HuH-7 (cell line): ENCODE measurements at places on chromosomes 5 and 9.
A peak's percentile ranks its signal among the peaks of the same experiment; 100 is the strongest.

- no peak for DNase-seq
Measured at GRCh38 chr5:163535290-163535689, 29.9 kb downstream of the MAT2B start.

GRCh38 chr9:129887334-129888292 is 52.4 kb downstream of the USP20 start:
- DNase-seq, result no peak

DNA sequence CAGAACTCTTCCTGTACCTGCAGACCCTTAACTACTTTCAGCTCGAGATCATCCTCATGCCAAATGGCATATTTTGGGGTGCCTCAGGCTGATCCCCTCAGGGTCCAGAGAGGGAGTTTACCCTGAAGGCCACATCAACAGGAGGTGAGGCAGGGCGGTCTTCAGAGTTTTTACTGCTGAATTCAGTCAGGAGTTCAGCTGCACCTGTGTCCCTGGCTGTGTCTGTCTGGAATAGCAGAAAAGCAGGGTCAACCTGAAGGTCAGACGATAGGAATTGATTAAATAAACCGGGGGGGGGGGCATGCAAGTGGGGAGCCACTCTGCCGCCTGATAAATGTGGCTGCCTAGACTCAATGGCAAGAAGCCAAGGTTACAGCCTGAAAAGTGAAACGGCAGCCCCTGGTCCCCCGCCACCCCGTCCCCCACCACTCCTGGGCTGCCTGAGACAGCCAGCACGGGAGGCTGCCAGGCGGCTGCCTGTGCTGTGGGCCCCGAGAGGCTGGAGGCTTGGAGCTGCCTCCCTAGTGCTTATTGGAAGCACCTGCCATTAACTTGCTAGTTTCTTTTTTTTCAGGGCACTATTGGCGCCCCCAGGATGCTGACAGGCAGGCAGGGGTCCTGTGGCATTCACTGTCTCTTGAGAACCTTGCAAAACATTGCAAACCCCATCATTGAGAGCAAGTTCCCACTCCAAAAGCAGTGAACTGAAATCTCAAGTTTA is 182.7 kb upstream of the PPP1R26 start:
- no peak for DNase-seq

DNA sequence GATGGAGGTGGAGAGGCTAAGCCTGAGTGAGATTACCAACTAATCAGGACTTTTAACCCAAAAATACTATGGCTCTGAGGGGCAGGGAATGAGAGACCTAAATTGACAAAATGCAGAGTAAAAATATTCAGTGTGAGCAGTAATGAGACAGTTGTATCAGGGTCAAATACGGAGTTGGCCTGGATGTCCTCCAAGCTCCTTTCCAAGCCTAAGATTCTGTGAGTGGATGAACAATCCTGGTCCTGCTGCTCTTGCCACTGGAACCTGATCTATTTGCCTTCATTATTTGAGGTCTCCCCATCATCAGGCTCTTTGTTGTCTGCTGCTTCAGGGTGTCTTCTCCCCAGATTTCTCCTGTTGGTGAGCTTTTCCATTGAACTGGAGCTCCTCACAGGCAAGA is 1.1 kb downstream of the PDCD1LG2 start:
- DNase-seq, result no peak

- no peak for DNase-seq
Measured at GRCh38 chr9:16516891-16517290, 353.6 kb downstream of the BNC2 start.

DNA sequence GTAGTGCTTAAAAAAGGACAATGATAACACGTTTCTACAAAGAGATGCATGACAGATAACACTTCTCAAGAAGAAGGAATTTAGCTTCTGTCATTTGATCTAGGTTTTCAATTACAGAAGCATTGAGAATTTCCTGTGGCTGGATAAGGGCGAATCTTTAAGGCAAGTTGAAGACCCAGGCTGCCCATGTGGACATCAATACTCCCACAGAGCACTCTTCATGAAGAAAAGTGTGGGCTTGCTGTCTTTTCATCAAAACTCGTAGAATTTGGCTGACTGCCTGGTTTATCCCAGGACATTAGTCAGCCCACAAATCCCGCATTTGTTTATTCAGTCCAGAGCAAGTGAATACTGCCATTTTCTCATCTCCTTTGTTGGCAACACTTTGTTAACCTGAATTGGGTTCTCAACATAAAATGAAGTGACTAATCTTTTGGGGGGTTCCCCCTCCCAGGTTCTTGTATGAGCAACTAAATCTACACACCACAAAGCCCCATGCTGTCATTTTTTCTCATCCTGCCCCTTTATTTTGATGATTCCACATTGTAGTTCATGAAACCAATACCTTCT is 43.4 kb upstream of the CDKN2B start:
- no peak for DNase-seq

DNA sequence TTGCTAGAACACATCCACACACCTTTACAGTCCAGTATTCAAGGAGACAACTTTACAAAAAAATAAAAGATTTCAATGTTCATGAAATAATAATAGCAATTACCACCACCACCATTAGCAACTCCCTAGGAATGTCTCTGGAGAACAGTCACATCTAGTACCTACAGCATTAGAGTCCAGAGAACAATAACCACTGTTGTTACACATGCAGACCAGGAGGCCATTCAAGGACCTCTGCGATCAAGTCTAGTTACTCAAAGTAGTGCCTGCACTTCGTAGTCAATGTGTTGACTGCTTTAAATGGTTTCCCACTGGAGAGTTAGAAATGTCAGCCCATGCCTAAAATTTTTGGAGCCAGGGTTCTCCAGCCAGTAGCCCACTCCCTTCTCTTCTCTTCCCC is 244.4 kb downstream of the DEPDC1B start:
- no peak for DNase-seq

- no peak for DNase-seq
Measured at GRCh38 chr5:132389585-132390286, 20.2 kb downstream of the SLC22A5 start.

GRCh38 chr9:21413624-21414023 is 4.7 kb downstream of the IFNA8 start:
- no peak for DNase-seq

GRCh38 chr9:68454579-68455334 is 85.9 kb downstream of the TMEM252 start:
- no peak for DNase-seq

- DNase-seq, result peak; percentile 84
Measured at GRCh38 chr9:131739959-131740648, at the start of gene RAPGEF1. RAPGEF1 (minus strand) TSS chr9:131740076; CDS start chr9:131739830, 246 bp downstream.

- DNase-seq, result no peak
Measured at GRCh38 chr9:110620726-110621125, 41.2 kb upstream of the SVEP1 start.

DNA sequence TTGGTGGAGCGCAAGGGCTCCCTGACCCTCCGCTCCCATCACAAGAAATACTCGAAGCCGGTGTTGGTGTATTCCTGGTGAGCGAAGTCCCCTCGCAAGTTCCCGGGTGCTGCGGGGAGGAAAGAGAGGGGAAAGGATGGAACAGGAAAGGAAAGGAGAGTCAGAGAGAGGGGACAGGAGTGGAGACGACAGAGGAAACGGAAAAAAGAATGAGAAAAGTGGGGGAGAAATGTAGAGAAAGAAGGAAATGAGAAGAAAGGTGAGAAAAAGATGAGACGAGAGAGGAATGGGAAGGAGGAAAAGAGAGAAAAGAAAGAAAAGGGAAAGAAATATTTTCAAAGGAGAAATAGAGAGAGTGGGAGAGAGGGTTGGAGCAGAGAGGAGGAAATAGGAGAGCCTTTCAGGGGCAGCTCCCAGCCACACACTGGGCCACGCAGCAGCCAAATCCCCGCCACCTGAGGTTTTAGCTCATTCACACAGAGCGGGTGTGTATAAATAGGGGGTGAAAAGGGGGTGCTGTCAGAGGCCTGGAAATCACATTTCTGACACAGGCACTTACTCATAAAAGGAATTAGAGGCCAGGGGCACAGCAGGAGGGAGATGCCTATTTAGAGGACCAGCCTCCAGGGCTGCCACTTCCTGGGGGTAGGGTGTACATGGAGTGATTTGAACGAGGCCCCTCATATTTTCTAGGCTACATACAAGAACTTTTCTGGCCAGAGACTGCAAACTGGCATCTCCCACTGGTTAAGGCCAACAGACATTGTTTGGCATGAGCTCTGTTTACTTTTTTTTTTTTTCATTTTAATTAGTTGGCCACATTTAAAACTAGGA is 555 bp downstream of the CFAP95 start:
- no peak for DNase-seq

- DNase-seq, result no peak
Measured at GRCh38 chr9:126750941-126751725, 53.7 kb upstream of the ZBTB43 start.

- DNase-seq, result no peak
Measured at GRCh38 chr5:148932355-148932935, 106.0 kb downstream of the ADRB2 start.

DNA sequence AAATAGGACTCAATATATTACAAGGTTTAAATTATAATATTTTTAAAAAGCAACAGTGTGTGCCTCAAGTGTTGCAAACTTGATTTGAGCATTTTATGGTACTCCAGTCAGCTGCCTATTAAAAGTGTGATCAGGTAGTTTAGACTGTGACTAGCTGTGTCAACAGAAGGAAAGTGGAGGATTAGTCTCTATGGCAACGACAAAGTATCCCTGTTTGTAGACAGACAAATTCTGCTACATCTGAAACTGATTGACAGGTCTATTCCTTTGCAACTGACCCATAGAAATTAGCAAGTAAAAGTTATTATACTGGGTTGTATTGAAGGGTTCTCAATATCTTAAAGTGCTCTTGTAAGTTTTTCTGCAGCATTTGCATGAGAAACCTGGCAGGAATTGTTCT is 249.8 kb upstream of the ARRDC3 start:
- no peak for DNase-seq

DNA sequence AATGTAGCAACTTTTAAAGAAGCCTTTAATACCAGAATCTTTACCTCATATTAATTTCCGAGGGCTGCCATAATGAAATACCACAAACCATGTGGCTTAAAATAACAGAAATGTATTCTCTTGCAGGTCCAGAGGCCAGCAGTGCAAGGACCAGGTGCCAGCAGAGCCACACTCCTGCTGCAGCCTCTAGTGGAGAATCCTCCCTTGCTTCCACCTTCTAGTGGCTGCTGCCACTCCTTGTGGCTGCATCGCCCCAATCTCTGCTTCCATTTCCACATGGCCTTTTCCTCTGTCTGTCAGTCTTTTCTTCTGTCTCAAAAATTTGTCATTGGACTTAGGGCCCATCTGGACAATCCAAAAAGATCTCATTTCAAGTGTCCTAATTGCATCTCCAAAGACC is 401.5 kb downstream of the EFNA5 start:
- no peak for DNase-seq

- no peak for DNase-seq
Measured at GRCh38 chr9:90001747-90002146, 396.9 kb downstream of the GADD45G start.

GRCh38 chr5:43602461-43603343 is at the start of gene NNT:
NNT (plus strand) TSS chr5:43603180; CDS start chr5:43609196, 6,016 bp downstream.
- DNase-seq, result peak; percentile 83

GRCh38 chr5:132648355-132648754 is 9.6 kb upstream of the IL13 start:
- no peak for DNase-seq
